ENCODE measurements at places on chromosomes 3 and 15.

GRCh38 chr15:85624291-85624801 is 170.4 kb downstream of the KLHL25 start:
- DNase-seq = peak; percentile 56

DNA sequence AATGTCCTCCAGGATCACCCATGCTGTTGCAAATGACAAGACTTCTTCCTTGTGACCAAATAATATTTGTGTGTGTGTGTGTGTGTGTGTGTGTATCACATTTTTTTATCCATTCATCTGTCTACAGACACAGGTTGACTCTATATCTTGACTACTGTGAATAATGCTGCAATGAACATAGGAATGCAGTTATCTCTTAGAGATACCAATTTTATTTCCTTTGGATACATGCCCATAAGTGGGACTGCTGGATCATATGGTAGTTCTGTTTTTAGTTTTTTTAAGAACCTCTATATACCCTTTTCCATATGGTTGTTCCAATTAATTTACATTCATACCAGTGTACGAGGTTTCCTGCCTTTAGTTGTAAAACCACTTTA is 41.7 kb downstream of the GPR176 start:
- DNase-seq = no peak

- DNase-seq = no peak
Observed at GRCh38 chr15:67156834-67157233, 91.4 kb downstream of the SMAD3 start.

- DNase-seq = no peak
Observed at GRCh38 chr3:129106866-129107565, 14.6 kb downstream of the RAB43 start.

- no peak for DNase-seq
Observed at GRCh38 chr15:64263567-64263966, 92.4 kb downstream of the CSNK1G1 start.

- DNase-seq = no peak
Observed at GRCh38 chr15:85690561-85691231, 104.0 kb downstream of the KLHL25 start.

DNA sequence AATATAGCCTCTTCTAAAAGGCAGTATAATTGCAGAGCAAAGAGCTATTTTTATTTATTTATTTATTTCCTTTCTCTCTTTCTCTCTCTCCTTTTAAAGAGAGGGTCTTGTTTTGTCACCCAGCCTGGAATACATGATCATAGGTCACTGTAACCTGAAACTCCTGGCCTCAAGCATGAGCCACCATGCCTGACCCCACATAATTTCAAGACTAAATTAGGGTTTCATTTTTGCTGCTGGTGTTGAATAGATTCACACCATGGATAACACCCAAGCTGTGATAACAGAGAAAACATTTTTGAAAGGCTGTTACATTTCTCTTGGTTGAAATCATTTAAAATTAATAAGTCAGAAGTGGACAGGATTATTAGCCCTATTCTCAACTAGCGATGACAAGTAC is 131.6 kb downstream of the LEKR1 start:
- no peak for DNase-seq

DNA sequence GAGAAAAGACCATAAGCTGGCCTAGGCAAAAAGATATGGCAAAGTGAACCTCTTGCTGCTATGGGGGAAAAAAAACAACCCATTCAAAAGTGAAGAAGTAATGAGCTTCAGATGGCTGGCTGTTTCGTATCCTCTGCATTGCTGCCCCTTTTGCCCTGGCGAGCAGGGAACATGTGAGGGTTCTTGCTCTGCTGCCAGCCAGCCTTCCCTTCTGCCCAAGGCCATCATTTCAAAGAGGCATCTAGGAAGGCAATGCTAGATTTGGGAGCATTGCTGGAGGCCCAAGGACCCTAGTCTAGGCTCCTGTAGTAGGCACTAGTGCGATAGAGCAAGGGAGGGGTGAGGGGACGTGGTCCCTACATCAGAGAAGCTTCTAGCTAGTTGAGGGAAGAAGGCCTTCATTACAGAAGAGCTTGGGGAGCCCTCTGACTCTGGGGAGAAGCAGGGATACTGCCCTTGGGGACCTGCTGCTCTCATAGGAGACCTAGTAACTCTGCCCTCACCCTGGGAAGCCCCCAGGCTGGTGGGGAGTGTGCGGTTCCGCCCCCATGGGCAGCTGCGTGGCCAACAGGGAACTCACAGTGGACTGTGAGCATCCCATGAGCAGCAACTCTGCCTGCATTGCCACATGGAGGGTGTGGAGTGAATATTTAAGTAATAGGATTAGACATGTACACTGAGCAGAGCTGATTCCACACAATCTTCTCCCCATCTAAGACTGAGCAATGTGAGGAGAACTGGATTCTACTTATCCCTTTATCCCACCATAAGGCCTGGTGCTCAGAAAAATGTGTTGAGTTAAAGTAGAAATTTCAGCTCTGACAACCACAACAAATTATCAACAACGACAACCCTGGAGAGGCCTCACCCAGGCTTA is 21.3 kb downstream of the ITGA11 start:
- no peak for DNase-seq

DNA sequence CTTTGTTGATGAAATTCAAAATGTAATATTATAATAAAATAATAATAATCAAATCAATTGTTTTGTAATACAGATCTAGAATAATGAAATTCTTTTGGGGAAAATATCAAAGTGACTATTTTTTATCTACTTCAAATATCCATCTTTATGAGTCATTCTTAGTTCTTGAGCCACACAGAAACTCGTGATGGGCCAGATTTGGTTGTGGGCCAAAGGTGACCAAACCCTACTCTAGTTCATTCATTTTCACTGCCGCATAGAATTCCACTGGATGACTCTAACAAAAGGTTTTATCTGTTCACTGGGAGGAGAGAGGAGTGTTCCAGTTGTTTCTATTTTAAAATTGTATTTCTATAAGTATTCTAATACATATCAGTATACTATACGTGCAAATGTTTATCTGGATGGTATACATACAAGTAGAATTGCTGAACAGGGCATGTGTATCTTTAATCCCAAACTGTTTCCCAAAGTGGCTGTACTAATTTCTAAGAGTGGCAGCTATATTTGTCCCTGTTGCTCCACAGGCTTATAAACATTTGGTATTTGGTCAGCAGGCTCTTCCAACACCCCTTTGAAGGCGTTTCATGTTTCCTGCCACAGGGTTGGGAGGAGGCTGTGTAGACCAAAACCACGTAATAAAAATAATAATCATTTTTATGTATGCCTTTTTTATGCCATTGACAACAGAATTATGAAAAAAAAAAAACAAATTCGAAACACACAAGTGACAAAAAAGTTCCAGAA is 7.3 kb upstream of the RTP3 start:
- no peak for DNase-seq

- no peak for DNase-seq
Observed at GRCh38 chr3:60758831-60759230, 492.4 kb downstream of the FHIT start.

GRCh38 chr15:52527911-52528563 is 643 bp downstream of the MYO5A start:
- DNase-seq = no peak

DNA sequence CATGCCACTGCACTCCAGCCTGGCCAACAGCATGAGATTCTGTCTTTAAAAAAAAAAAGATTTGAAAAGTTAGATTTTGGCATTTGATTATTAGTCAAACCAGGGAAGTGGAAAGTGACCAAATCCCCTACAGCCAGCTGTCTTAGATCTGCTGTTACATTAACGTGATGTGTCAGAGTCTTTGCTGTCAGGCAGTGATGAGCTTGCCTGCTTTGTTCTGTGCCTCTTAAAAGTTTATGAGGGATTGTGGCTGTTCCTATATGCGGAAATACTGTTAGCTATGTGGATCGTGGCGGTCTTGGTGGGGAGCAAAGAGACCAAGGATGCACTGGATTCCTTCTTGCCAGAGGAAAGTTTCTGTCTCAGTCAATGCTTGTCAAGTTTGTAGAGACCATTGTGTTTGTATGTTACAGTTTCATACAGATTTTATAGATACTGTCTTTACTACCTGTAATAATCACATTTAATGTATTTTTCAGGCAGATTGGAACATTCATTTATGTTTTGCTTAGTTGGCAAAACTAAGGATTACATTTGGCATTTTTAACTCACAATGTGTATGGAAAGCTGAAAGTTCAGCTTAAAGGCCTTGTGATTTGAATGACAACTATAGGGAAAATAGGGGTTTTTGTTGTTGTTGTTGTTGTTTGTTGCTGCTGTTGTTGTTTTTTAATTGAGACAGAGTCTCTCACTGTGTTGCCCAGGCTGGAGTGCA is 137.4 kb downstream of the VPS8 start:
- peak; percentile 12 for DNase-seq

- no peak for DNase-seq
Observed at GRCh38 chr3:140242818-140243276, 307.9 kb downstream of the CLSTN2 start.

GRCh38 chr15:38846346-38846745 is 281.7 kb upstream of the RASGRP1 start:
- no peak for DNase-seq

- no peak for DNase-seq
Observed at GRCh38 chr3:5411786-5412185, 224.3 kb downstream of the EDEM1 start.
